Stimulated activated naive CD4-positive, alpha-beta T cell (primary cell): ENCODE measurements at places on chromosomes 12 and 14.

GRCh38 chr14:94384342-94384741 is 4.1 kb downstream of the SERPINA1 start:
- no peak for DNase-seq

- DNase-seq = no peak
Measured at GRCh38 chr12:83389237-83389996, 702.7 kb downstream of the TMTC2 start.

DNA sequence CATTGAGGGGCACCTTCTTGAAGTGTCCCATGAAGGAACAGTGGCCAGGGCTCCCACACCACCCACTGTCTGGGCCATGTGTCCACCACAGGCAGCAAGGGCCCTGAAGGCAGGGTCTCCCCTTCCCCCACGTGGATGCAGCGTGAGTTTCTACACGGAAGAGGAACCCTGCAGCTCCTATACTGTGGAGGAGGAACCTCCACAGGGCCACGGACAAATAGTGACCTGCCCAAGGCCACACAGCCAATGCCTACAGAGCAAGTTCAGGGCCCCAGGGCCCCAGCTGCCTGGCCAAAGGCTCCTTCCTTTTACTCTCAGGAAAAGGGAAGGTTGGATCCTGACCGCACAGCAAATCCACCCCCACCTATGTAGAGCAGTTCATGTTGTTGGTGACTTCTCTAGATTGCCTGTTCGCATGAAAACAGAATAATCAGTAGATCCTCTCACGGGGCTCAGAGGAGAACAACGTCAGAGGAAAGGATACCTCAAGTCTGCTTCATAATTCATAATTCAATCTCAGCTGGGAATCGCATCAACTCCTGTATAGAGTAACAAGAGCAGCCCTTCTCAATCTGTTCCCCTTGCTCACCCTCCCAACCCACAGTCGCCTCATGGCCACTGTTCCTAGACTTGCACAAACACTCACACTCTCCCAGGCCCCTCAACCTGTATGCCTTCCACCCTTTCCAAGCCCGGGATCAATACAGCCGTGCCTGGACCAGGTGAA is 11.1 kb upstream of the KRT73 start:
- no peak for DNase-seq

GRCh38 chr12:108712165-108712924 is 19.0 kb downstream of the CORO1C start:
- no peak for DNase-seq

- no peak for DNase-seq
Measured at GRCh38 chr14:50772412-50772811, 58.5 kb downstream of the NIN start.

GRCh38 chr12:18718462-18718861 is 19.4 kb downstream of the PLCZ1 start:
- no peak for DNase-seq

DNA sequence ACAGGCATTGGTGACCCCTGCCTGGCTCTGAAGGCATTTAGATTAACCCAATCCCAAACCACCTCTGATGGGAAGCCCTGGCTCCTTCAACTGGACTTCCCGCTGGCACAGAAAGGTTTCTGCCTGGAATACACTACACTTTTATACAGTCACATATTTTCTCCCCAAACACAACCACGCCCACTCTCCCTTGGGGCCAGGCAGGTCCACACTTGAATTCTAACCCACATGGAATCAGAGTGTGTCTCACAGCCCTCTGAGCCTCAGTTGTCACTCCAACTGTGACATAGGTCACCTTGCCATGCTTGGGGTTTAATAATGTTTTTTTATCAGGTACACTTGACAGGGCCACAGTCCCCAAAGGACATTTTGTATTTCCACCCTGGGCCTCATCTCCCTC is 368.6 kb downstream of the BCL11B start:
- no peak for DNase-seq

DNA sequence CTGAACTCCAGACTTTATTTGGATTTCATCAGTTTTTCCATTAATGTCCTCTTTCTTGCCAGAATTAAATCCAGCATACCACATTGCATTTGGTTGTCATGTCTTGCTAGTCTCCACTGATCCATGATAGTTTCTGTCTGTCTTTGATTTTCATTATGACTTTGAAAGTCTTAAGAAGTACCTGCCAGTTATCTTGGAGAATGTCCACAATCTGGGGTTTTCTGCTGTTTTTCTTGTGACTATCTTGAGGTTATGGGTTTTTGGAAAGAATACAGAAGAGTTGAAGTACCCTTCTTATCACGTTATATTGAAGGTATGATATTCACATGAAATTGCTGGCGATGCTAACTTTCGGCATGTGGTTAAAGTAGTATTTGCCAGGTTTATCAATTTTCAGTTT is 282.3 kb upstream of the PRICKLE1 start:
- no peak for DNase-seq

DNA sequence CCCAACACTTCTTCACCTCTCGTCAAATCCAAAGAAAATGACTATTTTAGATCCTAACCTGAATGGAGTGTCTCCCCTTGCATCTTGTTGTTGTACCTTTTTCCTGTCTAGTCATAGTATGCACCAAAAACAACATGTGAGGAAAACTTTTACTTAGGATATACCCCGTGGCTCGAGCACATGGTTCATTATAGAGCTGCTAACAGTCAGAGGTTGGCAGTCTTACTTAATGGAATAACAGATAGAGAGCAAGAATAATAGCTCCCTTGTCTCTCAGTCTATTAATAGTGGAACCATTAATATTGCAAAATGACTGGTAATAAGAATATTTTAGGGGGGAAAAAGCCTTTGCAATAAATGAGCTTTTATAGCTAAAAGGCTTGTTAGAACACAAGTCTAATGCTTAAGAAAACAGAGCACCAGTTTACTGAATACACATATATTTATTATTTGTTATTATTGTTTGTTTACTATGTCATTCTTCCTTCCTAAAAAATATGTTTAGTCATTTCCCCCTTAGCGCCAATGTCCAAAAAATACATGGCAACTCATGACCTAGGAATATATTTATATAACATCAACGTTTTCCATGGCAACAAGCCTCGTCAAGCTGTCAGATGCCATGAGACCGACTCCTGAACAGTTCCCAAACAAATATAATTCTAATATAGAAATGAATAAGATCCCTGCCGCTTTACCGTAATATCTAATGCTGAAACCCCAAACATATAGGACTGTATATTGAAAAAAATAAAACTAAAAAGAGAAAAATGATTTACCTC is 592.4 kb downstream of the SOX5 start:
- DNase-seq = no peak

- no peak for DNase-seq
Measured at GRCh38 chr12:94078138-94078723, 70.1 kb upstream of the PLXNC1 start.

- DNase-seq = no peak
Measured at GRCh38 chr12:116372815-116373214, 95.3 kb upstream of the MED13L start.

- DNase-seq = no peak
Measured at GRCh38 chr14:22814373-22814772, 862 bp downstream of the SLC7A7 start.

DNA sequence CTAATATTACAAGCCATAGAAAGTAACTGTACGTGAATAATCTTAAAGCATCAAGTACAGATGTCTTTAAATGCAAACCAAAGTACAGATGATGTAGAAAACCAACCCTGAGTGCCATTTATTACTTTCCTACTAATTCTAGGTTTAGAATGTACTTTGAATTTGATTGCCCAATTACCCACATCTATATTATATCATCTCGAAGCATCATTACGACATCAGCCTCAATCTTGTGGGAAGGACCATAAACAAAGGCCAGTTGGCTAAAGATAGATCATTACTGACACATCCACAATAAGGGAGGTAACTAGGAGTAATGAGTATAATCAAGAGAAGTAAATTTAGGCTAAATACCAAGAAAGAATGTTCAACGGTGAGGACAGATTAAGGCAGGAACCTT is 478.9 kb downstream of the BCAT1 start:
- no peak for DNase-seq

GRCh38 chr12:121224591-121224990 is 14.7 kb downstream of the P2RX4 start:
- DNase-seq = peak; percentile 48

DNA sequence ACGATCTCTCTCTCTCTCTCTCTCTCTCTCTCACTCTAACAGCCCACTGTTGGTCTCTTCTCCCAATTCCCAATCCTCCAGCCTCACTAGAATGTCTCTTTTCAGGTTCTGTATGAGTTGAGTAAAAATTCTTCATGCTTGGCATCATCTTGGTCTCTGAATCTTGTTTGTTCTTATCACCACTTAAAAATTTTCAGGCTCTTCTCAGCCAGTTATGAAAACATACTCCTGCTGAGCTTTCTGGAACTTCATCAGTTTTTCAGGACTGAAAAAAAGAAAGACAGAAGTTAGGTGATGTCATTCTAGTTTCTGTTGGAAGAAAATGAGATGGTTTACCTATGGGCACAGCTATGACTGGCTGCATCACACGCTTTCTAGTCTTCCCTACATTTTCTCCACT is 11.5 kb upstream of the IL22 start:
- DNase-seq = no peak

- DNase-seq = no peak
Measured at GRCh38 chr12:9730591-9730990, 2.3 kb downstream of the CLECL1 start.
